ENCODE measurements at places on chromosomes 1 and 21.

DNA sequence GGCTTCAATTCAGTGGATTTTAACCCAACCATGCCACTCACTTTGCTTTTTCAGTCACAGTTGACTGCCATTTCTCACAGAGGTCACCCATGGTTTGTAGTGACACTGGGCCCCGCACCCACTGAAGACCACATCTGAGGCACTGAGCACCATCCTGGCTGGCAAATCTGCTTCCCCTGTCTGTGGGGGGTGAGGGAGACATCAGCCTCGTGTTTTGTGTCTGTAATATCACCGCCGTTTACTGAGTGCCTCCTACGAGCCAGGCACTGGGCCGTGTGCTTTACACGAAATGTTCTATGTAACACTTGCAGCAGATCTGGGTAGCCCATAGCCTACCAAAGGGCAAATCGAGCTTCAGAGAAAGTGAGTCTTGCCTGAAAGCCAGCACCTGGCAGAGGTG is 161.8 kb downstream of the PGBD5 start:
- no peak for DNase-seq

DNA sequence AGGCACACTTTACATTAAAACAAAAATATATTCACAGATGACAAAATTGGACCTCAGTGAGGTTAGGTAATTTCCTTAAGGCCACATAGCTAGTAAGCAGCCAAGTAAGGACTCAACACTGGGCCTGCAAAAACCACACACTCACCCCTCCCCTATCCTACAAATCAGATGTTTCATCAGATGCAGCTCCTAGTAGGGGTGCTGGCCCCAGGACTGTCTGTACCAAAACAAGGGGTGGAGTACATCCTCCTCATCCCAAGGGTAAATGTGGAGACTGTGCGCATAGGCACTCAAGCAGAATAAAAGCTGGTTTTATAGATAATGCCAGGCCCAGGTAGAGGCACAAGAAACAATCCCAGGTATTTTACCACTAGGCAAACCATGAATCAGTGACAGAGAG is 25.7 kb downstream of the URB1 start:
- DNase-seq: no peak

DNA sequence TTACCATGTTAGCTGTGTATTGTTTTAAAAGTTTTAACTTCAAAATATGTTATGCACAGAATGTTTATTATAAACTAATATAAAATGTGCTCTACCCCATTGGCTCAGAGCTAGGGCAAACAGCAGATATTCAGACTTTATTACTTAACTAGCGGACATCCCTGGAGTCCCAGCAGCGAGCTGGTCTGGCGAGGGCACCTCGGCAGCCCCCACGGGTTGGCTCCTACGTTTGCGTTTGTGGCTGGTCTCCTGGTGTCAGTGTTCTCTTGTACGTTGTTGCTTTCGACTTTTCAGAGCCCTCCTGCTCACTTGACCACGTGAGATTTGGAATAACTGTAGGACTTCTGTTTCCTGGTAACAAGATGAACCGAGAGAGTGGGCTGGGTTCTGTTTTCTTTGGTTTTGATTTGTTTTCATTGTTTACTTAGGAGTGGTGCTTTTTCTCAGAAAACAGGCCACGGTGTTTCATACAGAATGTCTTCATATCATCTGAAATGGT is 44.5 kb downstream of the CBS start:
- DNase-seq: no peak

GRCh38 chr1:100423832-100424337 is 71.6 kb downstream of the CDC14A start:
- no peak for DNase-seq

DNA sequence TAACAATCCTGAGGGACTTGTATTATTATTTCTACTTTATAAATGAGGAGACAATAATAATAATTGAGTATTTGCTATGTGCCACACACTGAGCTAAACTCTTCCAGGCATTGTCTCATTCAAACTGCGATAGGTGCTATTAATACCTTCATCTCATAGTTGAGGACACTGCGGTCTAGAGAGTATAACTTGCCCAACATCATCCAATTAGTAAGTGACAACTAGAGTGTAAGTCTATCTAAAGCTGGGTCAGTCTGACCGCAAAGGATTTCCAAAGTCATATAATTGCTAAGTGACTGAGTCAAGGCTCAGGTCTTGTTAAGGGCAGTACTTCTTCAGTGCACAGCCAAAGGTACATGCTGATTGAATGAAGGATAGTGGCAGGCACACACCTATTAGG is 9.7 kb downstream of the BCL9 start:
- DNase-seq: no peak

DNA sequence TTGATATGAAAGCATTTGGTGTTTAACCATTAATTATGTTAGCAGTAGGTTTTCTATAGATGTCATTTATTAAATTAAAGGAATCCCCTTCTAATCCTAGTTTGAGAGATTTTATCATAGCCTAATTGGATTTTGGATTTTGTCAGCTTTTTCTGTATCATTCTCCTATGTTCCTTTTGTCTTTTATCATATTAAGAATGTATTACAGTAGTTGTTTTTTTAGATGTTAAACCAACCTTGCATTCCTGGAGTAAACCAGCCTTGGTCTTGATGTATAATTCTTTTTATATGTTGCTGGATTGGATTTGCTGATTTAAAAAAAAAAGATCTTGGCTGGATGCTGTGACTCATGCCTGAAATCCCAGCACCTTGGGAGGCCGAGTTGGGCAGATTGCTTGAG is 5.6 kb downstream of the SETDB1 start:
- no peak for DNase-seq

- no peak for DNase-seq
These were observed 199.2 kb upstream of the ST6GALNAC5 start for GRCh38 chr1:76668046-76668445.

DNA sequence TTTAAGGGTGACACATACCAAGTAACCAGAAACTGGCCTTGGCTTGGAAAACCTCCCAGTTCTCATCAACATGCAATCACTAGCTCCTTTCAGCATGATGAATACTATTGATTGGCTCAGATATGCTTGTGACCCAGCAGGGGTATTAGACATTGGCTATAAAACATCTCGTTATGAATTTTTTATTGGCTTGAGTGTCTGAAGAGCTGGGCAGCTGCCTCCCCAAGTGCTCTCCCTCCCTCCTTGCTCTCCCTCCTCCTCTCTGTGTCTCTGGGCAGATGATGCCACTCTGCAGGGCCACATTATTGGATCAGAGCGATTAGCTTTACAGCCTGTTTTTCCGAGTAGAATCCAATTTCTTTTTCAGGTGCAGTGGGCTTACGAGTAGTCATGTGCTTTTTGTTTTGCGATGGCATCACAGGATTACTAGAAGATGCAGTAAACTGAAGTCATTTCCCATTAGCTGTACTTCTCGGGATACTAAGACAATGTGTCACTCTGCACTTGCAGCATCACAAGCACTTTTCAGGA is 79.3 kb upstream of the ATF3 start:
- DNase-seq: peak; percentile 77

GRCh38 chr1:12057382-12057781 is 5.7 kb upstream of the TNFRSF8 start:
- DNase-seq: no peak

DNA sequence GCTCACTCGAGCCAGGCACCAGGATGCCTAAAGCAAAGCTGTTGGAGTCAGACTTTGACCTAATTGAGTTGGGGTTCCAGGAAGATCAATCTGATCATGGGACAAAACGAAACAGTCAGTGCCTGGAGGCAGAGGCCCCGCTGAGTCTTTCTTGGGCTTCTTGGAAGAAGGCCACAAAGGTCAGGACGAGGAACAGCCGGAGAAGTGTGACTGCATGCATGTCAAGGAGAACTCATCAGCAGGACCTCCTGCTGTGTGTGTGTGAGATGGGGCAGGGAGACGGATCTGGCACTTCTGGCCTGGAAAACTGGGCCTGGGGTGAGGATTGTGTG is 190.8 kb downstream of the CAMTA1 start:
- DNase-seq: no peak

DNA sequence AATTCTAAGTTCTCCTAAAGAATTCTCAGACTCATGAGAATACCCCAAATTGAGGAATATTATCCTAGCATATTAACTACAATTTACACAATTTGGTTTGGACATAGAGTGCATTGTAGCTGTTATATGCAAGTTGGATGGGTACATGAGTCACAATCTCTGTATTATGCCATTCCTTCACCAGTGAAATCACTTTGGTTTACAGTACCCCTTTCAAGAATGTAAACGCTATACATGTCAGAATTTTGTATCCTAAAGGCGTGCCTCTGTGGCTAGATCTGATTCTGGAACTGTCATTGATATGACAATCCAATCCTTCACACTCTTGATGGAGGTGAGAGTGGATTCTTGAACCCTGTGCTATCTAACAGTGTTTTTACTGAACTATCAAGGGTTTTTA is 6.7 kb upstream of the IL10RB start:
- no peak for DNase-seq

- DNase-seq: no peak
These were observed 2.0 kb upstream of the B3GALT5 start for GRCh38 chr21:39610703-39611102.

DNA sequence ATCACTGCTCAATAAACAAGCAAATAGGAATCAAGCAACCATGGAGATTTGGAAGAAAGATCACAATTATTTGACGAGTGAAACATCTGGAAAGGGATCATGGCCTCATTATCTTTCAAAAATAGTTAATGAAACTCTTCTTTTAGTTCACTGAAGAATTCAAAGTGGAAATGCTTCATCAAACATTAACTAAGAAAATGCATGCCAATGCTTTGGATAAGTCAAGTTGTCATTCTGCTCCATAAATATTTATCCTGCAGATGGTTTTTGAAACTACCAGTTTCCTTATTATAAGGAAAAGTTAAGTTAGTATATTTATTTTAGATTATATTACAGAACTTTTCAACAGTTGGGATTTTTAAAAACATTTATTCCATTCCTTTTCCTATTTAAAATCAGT is 206.5 kb upstream of the ADGRL2 start:
- DNase-seq: no peak

GRCh38 chr1:186880982-186881381 is 52.2 kb downstream of the PLA2G4A start:
- no peak for DNase-seq

DNA sequence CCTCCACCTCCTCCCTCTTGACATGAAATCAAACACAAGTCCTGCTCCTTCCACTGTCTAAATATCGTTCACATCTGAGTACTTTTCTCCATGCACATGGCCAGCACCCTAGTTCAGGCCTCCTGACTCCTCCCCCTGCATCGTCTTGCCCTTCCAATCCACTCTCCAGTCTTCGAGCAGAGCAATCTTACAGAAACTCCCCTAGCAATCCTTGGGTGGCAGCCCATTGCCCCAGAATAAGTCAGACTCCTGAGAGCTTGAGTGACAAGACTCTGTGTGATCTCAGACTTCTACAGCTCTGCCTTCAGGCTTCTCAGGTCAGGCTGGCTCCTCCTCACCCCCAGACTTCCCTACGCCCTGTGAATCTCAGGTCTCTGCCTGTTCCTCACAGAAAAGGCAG is 5.5 kb downstream of the SH2D2A start:
- DNase-seq: no peak

DNA sequence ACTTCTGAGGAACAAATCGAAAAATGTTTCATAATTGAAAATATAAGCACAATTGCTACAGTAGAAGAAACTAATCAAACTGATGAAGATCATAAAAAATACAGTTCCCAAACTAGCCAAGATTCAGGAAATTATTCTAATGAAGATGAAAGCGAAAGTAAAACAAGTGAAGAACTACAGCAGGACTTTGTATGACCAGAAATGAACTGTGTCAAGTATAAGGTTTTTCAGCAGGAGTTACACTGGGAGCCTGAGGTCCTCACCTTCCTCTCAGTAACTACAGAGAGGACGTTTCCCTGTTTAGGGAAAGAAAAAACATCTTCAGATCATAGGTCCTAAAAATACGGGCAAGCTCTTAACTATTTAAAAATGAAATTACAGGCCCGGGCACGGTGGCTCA is 30.6 kb downstream of the IFNAR1 start:
- no peak for DNase-seq

DNA sequence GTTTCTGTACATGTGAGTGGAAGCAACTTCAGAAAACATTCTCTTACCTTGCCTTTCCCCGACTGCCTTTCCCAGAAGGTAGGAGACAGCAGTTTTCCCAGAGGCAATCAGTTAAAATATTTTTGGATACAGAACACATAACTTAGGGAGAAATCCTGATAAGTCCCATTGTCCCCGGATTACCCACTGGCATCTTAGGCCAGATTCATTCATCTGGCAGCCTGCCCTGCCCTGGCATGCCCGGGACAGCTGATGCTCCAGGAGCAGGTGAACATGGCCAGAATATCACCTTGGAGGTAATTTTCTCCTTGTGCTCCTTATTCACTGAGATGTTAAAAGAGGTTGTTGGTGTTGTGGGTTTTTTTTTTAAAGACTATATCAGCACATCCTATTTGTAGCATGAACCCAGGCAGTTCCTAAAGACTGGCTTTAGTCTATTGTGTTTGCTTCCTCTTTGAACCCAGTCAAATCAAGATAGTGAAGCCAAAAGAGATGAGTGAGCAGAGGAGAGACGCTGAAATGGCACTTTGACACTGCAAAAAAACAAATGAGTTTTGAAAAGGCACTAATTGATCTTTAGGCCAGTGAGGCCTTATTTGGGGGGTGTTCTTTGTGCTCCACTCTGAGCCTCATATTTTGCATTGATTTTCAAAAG is 139.6 kb downstream of the PLPP3 start:
- no peak for DNase-seq

DNA sequence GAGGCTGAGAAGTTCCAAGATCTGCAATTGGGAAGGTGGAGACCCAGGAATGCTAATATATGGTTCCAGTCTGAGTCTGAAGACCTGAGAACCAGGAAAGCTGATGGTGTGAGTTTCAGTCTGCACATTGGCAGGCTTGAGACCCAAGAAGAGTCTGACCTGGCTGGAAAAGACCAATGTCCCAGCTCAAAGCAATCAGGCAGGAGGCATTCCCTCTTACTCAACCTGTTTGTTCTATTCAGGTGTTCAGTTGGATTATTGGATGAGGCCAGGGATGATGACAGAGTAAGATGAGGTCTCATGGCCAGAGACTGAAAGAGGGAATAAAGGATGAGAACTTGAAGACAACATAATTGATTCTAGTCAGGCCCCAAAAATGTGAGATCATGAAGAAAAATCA is 50.1 kb downstream of the SPATA46 start:
- DNase-seq: no peak

GRCh38 chr1:214292322-214292721 is 11.4 kb downstream of the SMYD2 start:
- DNase-seq: no peak

- DNase-seq: no peak
These were observed 108.7 kb upstream of the F3 start for GRCh38 chr1:94650301-94650700.

- DNase-seq: no peak
These were observed 16.1 kb downstream of the FH start for GRCh38 chr1:241503444-241503843.

DNA sequence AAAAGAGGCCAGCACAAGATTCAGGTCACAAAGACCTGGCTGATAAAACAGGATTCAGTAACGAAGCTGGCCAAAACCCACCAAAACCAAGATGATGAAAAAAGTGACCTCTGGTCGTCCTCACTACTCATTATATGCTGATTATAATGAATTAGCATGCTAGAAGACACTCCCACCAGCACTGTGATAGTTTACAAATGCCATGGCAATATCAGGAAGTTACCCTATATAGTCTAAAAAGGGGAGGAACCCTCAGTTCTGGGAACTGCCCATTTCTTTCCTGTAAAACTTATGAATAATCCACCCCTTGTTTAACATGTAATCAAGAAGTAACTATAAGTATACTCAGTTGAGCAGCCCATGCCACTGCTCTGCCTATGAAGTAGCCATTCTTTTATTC is 26.0 kb upstream of the FMO2 start:
- DNase-seq: no peak
